ENCODE measurements at places on chromosomes 5 and 9.

DNA sequence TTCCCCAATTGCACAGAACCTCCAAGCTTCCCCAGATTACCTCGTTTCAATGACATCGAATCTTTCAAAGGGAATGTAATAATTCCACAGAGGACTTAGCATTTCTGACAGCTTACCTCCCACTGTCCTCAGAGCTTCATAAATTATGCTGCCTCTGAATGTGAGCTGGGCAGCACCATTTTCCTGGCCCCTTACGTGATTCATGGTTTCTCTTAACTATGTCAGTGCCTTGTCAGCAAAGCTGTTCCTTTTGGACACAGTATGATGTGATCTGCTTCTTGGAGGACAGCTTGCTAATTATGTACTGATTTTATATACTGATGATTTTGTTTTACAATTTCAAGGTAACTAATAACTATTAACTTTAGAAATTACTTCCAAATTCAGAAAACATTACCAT lies 27.7 kb upstream of the SSBP2 start:
- DNase-seq = no peak

- no peak for DNase-seq
Measured at GRCh38 chr9:111828193-111828592, 33.5 kb upstream of the SHOC1 start.

DNA sequence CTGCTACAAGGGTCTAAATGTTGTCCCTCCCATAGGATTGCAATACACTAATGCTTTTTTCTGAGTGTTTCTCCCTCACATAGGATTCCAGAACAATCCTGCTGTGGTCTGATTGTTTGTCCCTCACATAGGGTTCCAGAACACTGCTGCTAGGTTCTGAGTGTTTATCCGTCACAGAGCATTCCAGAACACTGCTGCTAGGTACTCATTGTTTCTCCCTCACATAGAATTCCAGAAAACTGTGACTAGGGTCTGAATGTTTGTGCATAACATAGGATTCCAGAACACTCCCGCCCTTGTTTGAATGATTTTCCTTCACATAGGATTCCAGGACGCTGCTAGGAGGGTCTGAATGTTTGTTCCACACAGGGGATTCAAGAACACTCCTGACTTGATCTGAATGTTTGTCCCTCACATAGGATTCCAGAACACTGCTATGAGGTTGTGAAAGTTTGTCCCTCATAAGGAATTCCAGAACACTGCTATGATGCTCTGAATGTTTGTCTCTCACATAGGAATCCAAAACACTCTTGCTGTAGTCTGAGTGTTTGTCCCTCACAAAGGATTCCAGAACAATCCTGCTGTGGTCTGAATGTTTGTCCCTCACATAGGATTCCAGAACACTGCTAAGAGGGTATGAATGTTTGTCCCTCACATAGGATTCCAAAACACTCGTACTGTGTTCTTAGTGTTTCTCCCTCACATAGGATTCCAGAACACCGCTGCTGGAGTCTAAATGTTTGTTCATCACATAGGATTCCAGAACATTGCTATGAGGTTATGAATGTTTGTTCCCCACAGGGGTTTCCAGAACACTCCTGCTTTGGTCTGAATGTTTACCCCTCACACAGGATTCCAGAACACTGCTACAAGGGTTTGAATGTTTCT lies 213.5 kb downstream of the FOXD4L6 start:
- no peak for DNase-seq

DNA sequence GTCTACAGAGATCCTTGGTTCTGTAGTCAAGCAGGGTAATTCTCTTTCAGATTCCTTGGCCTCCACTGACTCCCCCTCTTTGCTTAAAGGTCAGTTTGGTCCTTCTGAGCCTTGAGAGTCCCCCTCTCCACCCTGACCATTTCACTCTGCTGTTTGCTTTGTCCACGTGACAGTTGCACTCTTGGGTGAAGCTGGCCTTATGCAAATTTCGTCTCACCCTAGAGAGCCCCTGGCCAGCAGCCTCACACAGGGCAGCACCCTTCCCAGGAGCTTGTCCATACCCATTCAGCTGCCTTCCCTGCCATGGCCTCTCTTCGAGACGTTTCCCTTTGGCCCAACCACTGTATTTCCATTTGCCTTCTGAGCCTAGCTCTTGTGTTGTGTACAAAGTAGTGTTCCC lies 63.7 kb downstream of the PRKACG start:
- DNase-seq = no peak

DNA sequence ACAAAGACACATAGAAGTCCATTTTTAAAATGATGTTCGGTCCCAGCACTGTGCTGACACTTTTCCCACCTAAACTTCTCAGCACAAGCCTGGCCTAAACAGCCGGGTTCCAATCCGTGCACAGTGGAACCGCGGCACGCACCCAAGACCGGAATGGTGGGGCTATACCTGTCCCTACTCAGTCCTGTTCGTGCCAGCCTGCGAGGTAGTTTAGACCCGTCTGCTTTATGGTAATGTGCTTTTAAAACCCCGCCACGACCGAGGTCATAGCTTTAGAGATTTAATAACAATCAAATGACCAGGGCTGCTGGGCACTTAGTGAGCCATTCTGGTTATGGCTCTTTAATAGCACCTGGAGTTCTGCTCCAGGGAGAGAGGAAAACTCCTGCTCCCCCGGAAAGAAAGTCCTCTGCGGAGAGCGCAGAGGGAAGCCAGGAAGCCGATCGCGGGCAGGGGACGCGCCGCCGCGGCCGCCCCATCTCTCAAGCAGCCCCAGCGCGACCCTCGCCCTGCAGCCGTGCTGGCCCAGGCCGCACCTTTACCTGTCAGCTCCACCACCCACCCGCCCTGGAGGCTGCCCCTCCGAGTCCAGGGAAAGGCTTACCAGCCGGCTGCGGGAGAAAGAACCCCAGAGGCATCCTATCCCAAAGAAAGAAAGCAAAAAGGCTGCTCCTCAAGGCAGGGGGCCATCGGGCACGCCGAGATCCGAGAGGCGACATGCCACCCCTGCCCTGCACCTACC lies 511 bp downstream of the ARL15 start:
- DNase-seq = no peak

- DNase-seq = no peak
Measured at GRCh38 chr5:67095346-67096171, 101.0 kb downstream of the CD180 start.

DNA sequence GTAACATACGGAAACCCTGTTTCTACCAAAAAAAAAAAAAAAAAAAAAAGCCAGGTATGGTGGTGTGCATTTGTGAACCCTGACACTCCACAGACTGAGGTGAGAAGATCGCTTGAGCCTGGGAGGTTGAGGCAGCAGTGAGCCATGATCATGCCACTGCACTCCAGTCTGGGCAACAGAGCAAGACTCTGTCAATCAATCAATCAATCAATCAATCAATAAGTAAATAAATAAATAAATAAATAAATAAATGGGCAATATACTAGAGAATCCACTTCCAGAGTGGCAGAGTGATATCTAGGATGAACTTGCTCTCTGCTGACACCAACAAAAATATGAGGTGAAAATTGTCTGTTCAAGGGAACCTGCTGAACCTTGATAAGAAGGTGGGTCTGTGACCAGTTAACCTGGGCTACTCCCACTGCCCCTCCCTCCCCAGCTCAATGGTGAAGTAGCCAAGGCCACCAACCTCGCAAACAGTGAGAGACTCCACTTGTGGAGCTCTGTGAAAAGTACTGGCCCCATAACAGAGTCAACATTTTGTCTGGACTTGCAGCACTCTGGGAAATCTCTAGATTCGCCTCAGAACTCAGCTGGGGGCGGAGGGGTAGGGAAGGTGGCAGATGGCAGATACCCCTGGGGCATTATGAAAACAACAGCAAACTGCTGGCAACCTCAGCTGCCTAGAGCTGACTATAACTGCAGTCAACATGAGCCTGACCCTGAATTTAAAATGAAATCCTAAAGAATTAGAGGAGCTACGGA lies 163.7 kb downstream of the ROR2 start:
- DNase-seq = no peak

- no peak for DNase-seq
Measured at GRCh38 chr9:106868087-106868486, 5.1 kb downstream of the ZNF462 start.

- DNase-seq = no peak
Measured at GRCh38 chr5:118984602-118985001, 3.7 kb downstream of the DTWD2 start.

DNA sequence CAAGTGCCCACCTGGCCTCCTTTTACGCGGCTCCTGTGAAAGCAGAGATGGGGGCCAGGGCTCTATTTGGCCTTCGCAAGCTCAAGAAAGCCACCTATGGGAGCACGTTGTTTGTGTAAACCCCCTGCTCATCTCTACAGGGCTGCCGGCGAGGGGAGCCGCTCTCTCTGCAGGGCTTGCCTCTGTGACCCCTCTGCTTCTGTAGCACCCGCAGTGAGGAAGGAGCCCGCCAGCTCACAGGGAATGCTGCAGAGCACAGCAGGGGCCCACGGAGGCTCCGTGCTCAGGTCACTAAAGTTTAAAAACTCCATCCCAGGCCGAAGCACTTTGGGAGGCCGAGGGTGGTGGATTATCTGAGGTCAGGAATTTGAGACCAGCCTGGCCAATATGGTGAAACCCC lies 376.8 kb downstream of the IRX2 start:
- no peak for DNase-seq

GRCh38 chr9:73613092-73613701 lies 461.5 kb downstream of the ANXA1 start:
- no peak for DNase-seq

GRCh38 chr5:181223729-181224389 lies 778 bp downstream of the TRIM41 start:
- DNase-seq = no peak

- no peak for DNase-seq
Measured at GRCh38 chr9:68710111-68710471, 5.1 kb downstream of the PIP5K1B start.

- no peak for DNase-seq
Measured at GRCh38 chr5:38208782-38209378, 49.5 kb upstream of the EGFLAM start.

GRCh38 chr5:60260658-60261057 lies 367.1 kb upstream of the PDE4D start:
- DNase-seq = no peak

DNA sequence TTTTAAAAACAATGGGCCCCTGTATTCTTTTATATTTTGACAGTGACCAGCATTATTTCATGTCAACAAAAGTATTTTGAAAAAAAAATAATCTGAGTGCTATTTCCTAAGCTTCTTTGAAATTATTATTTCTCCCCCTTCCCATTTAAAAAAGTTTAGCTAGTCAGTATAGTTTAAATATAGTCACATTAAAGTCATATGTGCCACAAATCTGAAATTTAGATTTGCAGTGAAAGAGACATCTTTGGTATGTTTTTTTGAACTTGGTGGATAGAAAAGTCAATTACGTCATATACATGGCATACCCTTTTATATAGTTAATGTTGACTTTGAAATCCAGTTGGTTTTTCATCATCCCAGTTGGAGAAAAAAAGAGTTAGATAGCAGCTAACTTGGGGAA lies 297.0 kb downstream of the CCDC171 start:
- DNase-seq = no peak

GRCh38 chr5:96070622-96071225 lies 109.1 kb upstream of the ELL2 start:
- no peak for DNase-seq

GRCh38 chr5:59326596-59326995 lies 566.9 kb downstream of the PDE4D start:
- no peak for DNase-seq

GRCh38 chr9:38003230-38003629 lies 65.8 kb downstream of the SHB start:
- no peak for DNase-seq

DNA sequence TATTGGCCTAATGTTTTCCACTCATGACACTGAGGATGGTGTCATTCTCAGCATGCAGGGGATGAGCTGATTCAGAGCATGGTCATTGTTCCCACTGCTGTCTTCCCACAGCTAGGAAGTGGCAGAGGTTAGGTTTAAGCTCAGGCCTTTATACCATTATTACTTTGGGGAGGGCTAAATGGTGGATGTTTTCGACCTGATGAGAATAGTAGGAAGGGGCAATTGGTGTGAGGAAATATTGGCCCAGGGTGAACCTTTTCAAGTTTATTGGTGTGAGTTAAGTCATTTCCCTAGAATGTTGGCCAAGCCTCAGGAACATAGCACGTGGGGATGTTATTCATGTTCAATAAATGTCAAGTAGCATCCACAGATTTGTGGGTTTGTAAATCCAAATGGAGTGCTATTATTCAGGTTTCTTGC lies 59.6 kb downstream of the ARHGAP26 start:
- DNase-seq = no peak

DNA sequence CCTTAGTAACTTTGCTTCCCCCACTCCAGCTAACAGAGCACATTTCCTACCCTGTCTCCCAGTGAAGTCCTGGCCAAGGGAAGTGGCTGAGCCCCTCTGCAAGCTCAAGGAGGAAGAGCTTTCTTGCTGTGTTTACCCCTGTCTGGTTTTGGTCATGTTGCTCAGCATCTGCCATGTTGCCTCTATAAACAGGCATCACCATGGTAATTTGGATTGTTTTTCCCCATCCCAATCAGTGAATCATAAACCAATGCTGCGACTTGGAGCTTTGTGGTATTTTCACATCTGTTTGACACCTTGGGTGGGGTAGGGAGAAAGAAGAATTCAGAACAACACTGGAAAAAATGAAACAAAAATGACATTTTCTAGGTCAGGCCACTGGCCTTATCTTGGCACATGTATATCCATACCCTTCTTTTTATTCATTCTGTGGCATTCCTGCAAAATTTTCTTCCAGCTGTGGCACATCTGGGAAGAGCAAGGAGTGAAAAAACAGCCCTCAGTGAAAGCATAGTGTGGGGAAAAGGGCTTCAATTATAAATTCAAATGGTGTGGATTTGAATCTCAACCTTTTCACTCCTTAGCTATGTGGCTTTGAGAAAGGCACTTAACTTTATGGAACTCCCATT lies 42.5 kb downstream of the SLIT3 start:
- DNase-seq = no peak

GRCh38 chr9:131745610-131746009 lies 5.7 kb upstream of the RAPGEF1 start:
- no peak for DNase-seq

DNA sequence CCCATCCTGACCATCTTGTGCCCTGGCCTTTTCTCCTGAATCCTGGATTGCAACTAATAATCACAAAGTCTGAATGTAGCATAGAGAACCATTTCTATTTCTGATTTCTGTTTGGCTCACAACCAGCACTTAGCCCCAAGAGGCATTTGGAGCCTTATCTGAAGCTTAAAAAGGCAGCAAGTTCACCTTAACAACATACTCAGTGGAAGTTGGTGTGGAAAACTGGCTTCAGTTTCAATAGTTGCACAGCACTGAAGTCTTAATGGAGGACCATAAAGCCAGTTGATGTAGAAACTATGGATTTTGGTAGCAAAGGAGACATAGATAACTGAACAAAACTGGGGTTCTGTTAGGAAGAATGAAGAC lies 574.1 kb downstream of the PSAT1 start:
- no peak for DNase-seq

GRCh38 chr5:148708854-148709253 lies 54.5 kb upstream of the HTR4 start:
- no peak for DNase-seq

DNA sequence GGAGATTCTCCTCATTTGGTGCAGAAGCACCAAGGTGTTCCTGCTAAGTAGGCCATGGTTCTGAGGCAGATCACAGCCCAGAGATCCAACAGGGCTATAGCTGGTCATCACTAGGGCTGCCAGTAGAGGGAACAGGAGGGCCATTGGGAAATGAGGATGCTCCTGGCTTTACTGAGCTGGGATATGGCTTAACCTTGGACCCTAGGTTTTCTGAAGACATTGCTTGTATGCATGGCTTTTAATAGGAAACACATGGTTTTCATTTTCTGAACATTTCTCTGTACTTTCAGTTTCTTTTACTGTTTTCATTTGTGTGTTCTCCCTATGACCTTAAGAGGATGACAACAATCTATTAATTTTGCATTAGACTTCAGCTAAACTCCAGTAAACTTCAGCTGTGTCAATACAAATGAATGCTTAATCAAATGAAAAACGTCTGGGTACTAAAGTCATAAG lies at the start of gene IFNW1:
TSS of gene IFNW1 (minus strand) at position 406 of the 456 bp plus-strand sequence. CDS start at position 144, 262 bp downstream.
- DNase-seq = no peak
